Stimulated activated CD8-positive, alpha-beta memory T cell treated with anti-CD3 and anti-CD28 coated beads, Interleukin-12 subunit alpha, Interleukin-12 subunit beta, amount 100 ng/mL, for 4 hours (primary cell): ENCODE measurements at places on chromosomes 7 and 10.

- DNase-seq, result no peak
Observed at GRCh38 chr7:55063633-55064032, 44.8 kb downstream of the EGFR start.

GRCh38 chr10:118753331-118754228 lies 1.2 kb downstream of the CACUL1 start:
- no peak for DNase-seq

DNA sequence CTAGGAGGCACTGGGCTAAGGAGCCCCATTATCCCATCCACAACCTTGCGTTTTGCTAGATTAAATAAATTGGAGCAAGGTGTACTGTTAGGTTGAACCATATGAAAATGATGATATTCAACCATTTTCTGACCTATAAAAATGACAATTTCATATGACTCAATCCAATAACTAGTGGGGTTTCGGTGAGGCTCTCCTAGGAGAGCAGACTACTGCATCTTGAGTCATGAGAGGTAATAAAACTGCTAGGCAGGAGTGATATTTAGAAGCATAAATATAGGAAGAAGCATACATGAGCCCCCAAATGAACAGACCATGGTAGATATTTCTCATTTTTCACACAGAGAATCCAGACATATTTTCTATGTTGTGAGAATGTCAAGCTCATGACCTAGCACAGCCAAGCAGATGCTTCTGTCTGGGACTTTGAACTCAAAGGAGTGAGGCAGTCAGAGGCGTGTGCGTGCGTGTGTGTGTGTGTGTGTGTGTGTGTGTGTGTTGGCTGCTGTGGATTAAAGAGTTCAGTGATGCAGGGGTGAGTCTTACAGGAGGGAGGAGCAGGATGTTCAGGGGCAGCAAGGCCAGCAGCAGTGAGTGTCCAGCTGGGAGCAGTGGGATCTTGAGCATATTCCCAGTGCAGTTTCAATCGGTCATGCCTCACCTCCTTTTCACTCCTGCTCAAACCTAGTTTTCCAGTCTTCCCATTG lies 17.8 kb upstream of the WDR11 start:
- DNase-seq, result no peak

- DNase-seq, result no peak
Observed at GRCh38 chr10:71594934-71595571, 124.5 kb downstream of the C10orf105 start.

- no peak for DNase-seq
Observed at GRCh38 chr10:117617659-117618058, 75.1 kb downstream of the EMX2 start.

DNA sequence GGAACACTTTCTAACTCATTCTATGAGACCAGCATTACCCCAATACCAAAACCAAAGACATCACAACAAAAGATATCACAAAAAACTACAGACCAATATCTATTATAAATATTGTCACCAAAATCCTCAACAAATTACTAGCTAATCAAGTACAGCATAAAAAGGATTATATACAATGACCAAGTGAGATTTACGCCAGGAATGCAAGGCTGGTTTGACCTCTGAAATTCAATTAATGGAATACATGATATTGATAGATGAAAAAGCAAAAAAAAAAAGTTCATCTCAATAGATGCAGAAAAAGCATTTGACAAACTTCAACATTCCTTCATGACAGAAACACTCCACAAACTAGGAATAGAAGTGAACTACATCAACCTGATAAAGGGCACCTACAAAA lies 175.3 kb downstream of the LCOR start:
- no peak for DNase-seq

DNA sequence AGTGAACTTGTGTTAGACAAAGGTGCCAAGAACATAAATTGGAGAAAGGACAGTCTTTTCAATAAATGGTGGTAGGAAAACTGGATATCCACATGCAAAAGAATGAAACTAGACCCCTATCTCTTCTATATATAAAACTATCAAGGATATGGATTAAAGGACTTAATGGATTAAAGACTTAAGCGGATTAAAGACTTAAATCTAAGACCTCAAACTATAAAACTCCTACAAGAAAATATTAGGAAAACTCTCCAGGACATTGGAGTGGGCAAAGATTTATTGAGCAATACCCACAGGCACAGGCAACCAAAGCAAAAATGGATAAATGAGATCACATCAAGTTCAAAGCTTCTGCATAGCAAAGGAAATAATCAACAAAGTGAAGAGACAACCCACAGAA lies 242.9 kb upstream of the MEOX2 start:
- no peak for DNase-seq

DNA sequence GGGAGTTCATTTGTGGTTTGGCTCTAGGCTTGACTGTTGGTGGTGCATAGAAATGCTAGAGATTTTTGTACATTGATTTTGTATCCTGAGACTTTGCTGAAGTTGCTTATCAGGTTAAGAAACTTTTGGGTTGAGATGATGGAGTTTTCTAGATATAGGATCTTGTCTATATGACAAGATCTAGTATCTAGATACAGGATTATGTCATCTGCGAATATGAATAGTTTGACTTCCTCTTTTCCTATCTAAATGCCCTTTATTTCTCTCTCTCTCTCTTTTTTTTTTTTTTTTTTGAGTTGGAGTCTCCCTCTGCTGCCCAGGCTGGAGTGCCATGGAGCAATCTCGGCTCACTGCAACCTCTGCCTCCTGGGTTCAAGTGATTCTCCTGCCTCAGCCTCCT lies 62.9 kb downstream of the MGAM2 start:
- no peak for DNase-seq

- no peak for DNase-seq
Observed at GRCh38 chr10:113169853-113170460, 219.9 kb downstream of the TCF7L2 start.

GRCh38 chr7:80707318-80707717 lies 68.9 kb downstream of the CD36 start:
- DNase-seq, result no peak

DNA sequence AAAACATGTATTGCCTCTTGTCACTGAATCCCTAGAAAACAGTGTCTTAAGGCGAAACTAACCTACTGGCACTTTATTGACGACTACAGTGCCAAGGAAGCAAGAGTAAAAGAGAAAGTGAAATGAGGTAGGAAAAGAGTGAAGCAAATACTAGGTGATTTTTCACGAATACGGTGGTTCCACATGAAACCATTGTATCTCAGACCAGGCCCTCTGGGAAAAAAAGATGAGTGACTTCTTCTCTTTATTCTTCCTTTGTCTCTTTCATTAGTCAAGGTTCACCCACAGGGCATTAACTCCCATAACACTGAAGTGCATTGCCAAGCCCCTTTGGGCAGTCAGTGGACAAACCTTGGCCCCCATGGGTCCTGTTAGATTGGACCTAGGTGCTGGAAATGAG lies 16.2 kb upstream of the MACC1 start:
- no peak for DNase-seq

- no peak for DNase-seq
Observed at GRCh38 chr7:107641676-107642075, 19.0 kb upstream of the SLC26A4 start.

DNA sequence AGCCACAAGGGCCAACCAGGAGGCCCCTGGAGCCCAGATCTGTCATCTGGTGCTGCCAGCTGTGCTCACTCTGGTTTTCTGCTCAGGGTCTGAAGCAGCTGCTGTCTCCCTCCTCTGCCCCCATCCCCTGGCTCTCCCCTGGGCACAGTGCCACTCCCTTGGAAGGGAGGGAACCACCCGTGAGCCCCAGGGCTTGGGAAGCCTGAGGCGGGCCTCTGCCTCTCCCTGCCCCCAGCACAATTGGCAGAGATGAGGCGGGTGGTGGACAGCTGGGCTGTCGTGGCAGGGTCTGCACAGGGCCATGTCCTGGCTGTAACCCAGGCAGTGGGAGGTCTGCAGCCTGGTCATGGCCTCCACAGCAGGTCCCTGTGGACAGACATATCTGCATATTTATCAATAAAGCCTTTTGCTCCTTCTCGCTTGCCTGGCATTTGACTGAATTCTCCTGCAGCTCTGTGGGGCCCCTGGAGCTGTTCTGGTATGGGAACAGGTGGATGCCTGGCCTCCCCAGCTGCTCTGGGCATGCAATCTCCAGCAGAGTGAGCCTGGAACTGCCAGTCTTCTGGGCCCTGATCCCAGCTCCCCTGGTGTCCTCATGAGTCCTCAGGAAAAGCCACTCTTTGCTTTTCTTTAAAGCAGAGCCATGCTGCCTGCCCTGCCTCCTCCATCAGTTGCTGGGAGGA lies 1.6 kb upstream of the ANKRD2 start:
- no peak for DNase-seq

- DNase-seq, result no peak
Observed at GRCh38 chr7:26397796-26398426, 106.2 kb downstream of the SNX10 start.

DNA sequence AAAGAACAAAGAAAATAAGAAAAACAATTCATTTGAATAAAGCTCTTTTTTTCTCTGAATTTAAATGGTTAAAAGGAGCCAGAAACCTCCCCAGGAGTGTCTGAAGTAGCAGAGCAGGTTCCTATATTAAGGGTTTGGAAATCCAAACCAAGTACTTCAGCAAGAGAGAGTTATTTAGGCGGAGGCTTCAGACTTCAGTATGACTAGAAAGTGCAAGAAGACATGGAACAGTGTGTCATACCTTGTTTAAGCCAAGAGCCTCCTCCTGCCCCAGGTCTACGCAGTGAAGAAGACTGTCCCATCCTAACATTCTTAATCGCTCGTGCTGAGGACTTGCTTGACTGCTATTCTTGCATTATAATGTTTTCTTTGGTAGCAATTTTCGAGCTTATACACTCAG lies 51.3 kb downstream of the ODAD2 start:
- DNase-seq, result no peak

- no peak for DNase-seq
Observed at GRCh38 chr7:87648316-87648715, 20.1 kb downstream of the RUNDC3B start.

GRCh38 chr7:65722361-65722792 lies 150.5 kb upstream of the VKORC1L1 start:
- peak; percentile 27 for DNase-seq

DNA sequence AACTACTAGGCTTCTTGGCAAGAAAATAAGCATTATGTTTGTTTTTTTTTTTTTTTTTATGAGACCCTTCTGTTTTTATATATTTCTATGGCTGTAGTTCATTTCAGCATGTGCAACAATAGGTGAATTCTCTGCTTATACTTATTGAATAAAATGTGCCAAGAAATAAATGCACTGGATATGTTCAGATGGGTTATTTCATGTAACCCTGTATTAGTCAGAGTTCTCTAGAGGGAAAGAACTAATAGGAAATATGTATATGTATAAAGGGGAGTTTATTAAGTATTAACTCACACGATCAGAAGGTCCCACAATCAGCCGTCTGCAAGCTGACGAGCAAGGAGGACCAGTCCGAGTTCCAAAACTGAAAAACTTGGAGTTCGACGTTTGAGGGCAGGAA lies 292.8 kb downstream of the CSTF2T start:
- no peak for DNase-seq

DNA sequence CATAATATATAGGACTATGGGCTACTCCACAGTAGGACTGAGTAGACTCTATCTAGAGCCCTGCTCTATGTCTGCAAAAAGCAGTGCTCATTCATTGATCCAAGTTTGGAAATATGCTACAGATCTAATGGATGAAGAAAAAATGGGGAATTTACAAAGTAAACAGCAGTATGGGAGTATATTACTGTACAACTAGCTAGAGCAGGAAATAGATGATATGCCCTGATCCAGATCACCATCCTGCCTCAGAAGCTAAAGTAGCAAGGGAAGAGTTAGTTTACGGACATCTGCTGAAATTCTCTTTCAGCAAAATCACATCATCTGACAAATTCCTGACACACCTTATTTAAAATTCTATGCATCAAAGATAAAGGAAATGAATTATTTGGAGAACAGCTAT lies 168.2 kb upstream of the SEMA3A start:
- DNase-seq, result no peak

GRCh38 chr10:103897241-103897774 lies 20.7 kb downstream of the STN1 start:
- DNase-seq, result no peak

GRCh38 chr7:132577206-132578049 lies 1.2 kb upstream of the PLXNA4 start:
- no peak for DNase-seq

GRCh38 chr7:42234736-42235135 lies 2.3 kb downstream of the GLI3 start:
- DNase-seq, result no peak

- DNase-seq, result no peak
Observed at GRCh38 chr7:35905555-35905954, 104.7 kb downstream of the SEPTIN7 start.

- DNase-seq, result no peak
Observed at GRCh38 chr10:44958898-44959246, 730 bp upstream of the RASSF4 start.

DNA sequence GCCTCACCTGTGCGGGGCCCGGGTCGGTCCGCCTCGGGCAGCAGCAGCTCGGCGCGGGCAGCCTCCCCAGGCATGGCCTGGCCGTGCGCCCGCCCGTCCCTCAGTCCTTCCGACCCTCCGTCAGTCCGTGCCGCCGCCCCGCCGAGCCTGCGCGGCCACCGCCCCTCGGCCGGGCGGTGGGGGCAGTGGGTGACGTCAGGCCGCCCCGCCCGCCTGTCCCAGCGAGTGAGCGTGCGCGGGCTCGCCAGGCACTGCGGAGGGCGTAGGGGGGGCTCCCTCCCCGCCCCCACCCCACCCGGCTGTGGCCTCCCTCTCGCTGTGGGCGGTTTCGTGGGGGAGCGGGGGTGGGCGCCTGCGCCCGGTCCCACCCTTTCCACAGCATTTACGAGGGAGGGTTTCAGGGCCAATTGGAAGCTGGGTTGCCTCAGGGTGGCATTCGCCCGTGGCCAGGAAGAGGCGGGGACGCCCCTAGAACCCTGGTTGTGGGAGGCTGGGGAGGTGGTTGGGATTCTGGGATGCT lies at the start of gene NACAD:
NACAD (minus strand) TSS at position 149 of the 520 bp plus-strand sequence; CDS start at position 74, 75 bp downstream.
- peak; percentile 18 for DNase-seq

DNA sequence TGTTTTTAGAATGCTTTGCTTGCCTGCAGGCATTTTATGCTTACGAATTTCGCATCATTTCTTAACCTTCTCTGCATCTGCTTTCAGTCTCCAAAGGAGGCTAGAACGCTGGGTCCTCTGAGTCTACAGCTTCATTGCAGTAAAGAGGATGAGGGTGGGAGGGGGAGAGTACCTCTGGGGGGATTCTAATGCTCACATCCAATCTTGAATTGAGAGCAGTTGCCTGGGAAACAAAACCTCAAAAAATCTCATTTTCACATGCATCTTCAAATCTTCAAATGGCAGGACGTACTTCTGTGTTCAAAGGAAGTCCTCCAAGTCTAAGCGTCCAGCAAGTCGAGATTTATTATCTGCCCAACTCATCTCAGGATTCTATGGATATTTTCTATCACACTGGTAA lies 100.7 kb upstream of the PRKCQ start:
- no peak for DNase-seq
